ENCODE measurements at places on chromosomes 4 and X.

GRCh38 chr4:101824500-101824899, 34.0 kb downstream of the BANK1 start:
- no peak for DNase-seq

GRCh38 chr4:173174594-173175012, 6.0 kb downstream of the GALNT7 start:
- no peak for DNase-seq

- DNase-seq = peak; percentile 7
Observed at GRCh38 chrX:8738588-8739189, 6.8 kb upstream of the ANOS1 start.

DNA sequence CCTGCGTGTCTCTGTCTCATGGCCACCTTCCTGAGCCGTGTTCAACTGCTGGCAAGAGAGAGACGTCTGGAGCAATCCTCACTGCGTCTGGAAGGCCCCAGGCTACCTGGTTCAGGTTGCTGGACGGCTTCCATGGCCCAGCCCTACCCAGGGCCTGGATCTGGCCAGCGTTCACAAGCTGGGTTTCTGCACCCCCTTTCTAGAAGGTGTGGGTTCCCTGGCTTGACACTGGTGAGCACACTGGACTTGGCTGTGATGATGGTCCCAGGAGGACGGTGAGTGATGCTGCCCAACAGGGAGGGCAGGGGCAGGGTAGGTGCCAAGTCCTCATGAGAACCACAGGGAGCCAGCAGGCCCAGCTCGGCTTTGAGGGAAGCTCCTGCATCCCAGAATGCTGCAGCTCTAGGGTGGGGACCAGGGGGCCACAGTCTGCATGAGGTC, 63.4 kb downstream of the HTRA3 start:
- no peak for DNase-seq

GRCh38 chrX:113058634-113059033, 218.0 kb upstream of the AMOT start:
- DNase-seq = no peak

- no peak for DNase-seq
Observed at GRCh38 chr4:138114434-138114833, 127.7 kb downstream of the SLC7A11 start.

- DNase-seq = no peak
Observed at GRCh38 chr4:123433573-123433972, 37.0 kb downstream of the SPRY1 start.

DNA sequence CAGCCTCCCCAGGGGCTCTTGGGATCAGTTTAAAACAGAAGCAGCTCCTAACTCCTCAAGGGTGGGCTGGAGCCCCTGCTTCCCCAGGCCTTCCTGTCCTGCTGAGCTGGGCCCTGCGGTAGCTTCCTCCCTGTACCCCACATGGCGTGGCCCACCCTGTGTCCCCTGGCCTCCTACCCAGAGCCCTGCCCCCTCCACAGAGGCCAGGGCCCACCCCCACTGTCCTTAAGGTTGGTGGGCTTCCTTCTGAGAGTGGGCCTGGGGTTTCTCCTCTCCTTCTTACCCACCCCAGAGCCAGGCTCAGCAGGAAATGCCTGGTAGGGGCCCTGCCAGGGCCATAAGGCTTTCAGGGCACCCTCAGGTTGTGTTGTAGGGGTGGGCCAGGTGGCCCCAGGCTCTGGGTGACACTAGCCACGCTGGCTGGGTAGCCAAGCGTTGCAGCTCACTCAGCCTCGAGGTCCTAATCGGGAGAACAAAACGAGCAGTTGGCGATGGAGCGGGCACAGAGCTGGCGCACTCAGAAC, 11.6 kb downstream of the SH3BP2 start:
- DNase-seq = no peak

- DNase-seq = no peak
Observed at GRCh38 chr4:140130677-140131076, 23.3 kb downstream of the MAML3 start.

GRCh38 chr4:98673288-98673644, 14.9 kb upstream of the TSPAN5 start:
- no peak for DNase-seq

DNA sequence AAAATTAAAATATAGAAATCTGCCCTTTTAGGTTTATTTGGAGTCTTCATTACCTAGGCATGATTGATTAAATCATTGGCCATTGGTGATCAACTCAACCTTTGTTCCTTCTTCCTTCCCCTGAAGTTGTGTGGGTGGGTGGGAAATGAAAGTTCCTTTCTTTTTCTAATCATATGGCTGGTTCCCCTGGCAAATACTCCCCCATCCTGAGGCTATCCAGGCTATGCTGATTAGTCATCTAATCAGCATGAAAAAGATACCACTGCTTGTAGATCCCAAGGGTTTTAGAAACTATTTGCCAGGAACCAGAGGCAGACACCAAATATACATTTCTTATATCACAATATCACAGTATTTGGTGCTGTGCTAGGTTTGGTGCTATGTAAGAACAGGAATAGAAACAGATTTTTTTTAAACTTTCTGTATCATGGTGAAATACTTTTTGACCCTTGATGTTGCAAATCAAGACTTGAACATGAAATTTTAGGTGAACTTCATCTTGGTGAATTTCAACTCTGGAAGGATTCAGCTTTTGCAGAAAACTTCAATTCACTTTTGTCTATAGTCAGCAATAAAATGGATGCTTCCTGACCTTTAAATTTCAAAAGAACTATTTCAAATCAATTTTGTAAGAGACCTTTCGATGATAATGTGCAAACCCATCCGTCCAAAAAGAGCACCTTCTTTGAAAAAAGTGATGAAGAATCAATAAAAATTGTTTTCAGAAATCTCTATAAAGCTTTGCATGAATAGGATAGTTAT, 71.1 kb downstream of the CCSER1 start:
- DNase-seq = peak; percentile 59

GRCh38 chr4:155478336-155478835, 101.6 kb upstream of the MAP9 start:
- no peak for DNase-seq

DNA sequence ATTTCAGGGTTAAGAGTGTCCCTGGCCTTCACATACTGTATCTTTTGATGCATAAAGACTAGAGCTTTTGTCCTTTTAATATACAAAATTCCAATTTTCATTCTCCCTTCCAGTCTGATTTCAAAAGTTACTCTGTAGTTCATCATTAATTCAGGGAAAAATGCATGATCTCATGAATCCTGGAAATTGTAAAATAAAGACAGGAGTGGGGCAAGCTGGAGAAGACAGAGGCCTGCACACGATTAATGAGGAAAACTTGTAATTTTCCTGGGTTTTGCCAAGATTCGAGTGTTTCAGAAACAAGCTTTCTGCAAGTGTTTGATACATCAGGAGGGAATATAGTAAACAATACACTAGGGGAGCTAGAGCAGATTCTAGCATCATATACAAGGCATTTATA, 947.9 kb downstream of the FAT4 start:
- no peak for DNase-seq

GRCh38 chr4:147515220-147515936, 34.5 kb downstream of the EDNRA start:
- no peak for DNase-seq

DNA sequence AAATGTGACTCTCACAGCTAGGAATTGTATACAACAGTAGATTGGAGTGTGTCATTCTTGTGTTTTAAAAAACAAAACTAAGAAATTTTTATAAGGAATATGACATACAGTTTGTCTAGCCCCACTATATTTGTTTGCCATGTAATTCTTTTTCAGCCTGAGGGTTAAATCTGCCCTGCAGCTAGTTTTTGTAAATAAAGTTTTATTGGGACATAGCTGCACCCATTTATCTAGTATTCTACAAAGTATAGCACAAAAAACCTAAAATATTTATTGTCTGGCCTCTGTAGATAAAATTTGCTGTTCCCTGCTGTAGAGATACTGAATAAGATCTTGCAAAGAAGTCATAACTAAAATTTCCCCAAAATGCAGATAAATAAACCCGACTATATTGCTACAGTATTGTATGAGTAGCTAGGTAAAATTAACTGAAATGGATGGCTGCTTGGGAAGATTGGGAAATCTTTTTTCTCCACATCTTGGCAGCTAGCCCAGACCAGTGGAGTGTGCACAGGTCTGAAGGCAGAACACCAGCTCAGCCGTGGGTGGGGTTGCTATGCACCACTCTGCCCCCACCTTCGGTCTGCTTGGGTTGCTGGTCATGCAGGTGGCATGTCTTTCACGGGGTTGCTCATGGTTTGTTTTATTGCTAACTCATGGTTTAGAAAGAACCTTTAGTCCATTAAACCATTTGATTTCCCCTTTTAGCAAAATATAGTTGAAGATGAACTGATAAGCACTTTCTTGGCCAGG, 127.9 kb downstream of the KLHL8 start:
- peak; percentile 54 for DNase-seq

DNA sequence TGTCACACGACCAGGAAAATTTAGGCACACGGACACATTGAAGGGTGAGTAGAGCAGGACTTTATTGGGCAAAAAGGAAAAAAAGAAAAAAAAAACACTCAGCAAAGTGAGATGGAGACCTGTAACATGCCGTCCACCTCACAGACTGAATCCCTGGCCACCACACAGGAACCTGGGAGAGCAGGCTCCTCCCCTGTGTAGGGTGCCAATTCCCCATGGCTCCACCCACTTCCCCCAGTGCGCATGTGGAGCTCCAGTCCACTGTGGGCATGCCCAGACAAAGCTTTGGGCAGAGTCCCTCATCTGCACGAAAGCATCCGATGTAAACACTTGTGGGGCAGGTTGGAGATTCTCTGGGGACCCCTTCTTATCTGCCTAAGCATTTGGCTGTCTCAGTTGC, 23.6 kb upstream of the CBR4 start:
- peak; percentile 72 for DNase-seq

DNA sequence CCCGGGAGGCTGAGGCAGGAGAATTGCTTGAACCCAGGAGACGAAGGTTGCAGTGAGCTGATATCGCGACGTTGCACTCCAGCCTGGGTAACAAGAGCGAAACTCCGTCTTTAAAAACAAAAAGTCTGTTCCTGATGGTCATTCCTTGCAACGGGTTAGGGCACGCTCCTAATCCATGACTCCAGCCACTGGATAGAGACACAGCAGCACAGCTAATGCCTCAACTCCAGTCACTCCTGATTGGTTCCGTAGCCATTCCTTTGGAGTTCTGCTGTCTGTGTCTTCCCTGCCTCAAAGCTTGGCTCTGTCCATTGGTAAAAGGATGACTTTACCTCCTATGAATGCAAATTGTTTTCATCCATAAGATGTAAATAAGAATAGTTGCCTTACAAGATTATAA, 44.3 kb upstream of the FAM9A start:
- DNase-seq = no peak

DNA sequence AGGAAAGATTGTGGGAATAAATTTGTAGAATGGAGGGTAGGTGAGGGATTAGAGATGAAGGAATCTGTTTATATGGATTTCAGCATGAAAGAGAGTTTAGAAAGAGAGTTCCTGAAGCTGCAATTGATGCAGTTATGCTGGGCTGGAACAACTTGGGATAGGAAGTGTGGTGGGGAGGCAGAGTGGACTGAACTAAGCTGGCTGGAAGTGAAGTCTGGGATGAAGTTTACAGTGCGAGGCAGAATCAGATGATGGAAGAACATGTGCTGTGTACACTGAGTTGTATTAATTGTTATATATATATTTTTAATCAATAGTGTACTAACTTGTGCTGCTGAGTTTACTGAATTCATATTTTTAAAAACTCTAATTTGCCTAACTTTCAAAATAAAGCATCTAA, 461.9 kb downstream of the SPRY1 start:
- DNase-seq = no peak

GRCh38 chrX:151513472-151513871, 50.0 kb upstream of the PASD1 start:
- no peak for DNase-seq

GRCh38 chrX:155767051-155767875, 113.9 kb upstream of the VAMP7 start:
- no peak for DNase-seq

- no peak for DNase-seq
Observed at GRCh38 chr4:92254767-92255442, 48.9 kb upstream of the GRID2 start.

DNA sequence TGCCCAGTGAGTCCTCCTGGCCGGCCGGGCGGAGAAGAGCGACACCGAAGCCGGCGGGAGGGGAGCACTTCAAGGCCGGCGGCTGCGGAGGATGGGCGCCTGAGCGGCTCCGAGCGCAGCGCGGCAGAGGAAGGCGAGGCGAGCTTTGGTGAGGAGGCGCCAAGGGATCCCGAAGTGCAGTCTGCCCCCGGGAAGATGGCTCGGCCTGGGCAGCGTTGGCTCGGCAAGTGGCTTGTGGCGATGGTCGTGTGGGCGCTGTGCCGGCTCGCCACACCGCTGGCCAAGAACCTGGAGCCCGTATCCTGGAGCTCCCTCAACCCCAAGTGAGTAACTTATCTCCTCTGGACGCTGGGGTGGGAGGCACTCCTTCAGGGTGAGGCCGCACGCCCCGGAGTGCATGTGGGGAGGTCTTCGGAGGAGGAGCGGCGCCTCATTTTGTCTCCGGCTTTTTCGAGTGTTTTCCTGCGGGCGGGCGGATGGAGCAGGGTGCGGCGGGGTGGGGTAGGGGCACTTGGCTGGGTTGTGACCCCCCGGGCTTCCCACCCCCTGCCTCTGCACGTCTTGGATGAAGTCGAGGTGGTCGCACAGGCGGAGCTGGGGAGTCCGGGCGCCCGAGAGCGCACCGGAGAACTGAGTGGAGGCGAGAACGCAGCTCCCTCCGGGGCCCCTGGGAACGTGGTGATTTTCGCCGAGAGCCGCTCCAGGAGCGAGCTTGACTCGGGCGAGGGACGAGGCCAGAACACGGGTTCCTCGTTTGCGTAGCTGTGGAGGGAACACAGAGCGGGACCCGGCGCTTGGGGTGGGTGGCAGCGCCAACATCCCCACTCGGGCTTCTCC, 979 bp downstream of the EFNB1 start:
- peak; percentile 30 for DNase-seq

GRCh38 chrX:41621222-41621723, 67.5 kb upstream of the GPR34 start:
- no peak for DNase-seq

DNA sequence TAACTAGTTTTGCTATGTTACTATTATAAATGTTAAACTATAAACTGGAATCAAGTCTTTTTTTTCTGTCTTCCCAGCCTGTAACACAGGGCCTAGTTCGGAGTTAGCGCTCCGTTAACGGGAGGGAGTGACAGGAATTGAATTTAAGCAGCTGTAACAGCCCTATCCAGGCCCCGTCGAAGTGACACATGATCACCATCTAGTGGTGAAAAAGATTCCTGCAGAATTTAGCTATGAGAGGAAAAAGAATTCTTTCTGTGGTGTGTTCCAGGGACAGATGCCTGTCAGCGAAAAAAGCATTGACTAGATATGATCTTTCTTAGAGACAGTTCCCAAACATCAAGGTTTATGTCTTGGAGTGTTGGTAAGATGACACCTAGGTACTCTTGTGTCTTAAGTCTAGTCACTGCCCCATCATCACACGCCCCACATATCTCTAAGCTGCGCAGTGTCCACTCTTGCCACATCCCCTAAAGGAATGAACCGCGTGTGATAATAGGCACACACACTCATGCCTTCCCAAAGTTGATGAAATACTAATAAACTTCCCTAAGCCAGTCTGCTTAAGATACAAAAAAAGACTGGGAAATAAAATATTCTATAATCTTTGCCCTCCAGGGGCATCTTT, 2.1 kb downstream of the GAB3 start:
- peak; percentile 72 for DNase-seq

- DNase-seq = no peak
Observed at GRCh38 chrX:40147971-40148370, 50.2 kb upstream of the BCOR start.

Data from SJCRH30 (cell line).